Stimulated activated CD8-positive, alpha-beta memory T cell treated with anti-CD3 and anti-CD28 coated beads, Interleukin-15, amount 100 ng/mL, for 4 hours (primary cell): ENCODE measurements at places on chromosomes 2 and 18.

GRCh38 chr2:10022445-10022844 lies 20.9 kb upstream of the KLF11 start:
- no peak for DNase-seq

DNA sequence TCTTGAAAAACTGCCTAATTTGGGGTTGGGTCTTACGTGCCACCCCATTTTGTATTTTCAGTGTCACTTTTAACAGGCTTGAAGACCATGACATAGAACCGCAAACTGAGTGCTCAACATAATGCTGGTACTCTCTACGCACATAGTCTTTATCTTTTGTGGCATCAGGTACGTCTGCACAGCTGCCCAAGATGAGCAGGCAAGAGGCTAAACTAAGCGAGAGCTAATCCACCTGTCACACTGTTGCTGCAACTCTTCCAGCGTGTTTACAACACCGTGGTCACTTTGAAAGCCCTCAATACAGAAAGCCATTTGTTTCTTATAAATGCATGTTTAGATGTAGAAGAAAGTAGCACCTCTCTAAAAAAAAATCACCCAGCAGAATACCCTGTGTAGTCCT lies 270.0 kb upstream of the TCF4 start:
- DNase-seq, result no peak

GRCh38 chr2:7029291-7030059 lies 112.3 kb downstream of the RNF144A start:
- no peak for DNase-seq

DNA sequence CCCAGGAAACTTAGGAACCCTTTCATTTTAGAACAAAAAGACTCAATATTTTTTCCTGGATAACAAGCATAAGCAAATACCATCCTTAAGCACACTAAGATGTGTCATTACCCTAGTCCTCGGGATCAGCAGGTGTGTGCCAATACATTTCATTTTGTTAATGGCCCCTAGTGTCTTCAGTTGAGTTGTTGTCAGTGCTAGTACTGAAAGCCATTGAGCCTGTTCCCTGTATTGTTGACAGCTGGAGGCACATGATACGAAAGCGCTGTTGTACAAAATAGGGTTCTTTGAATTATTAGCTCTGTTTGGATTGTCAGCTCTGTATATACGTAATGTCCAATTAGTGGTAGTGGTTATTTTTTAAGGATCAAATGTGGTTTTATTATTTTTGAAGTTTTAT lies 29.5 kb downstream of the VAPA start:
- DNase-seq, result no peak

DNA sequence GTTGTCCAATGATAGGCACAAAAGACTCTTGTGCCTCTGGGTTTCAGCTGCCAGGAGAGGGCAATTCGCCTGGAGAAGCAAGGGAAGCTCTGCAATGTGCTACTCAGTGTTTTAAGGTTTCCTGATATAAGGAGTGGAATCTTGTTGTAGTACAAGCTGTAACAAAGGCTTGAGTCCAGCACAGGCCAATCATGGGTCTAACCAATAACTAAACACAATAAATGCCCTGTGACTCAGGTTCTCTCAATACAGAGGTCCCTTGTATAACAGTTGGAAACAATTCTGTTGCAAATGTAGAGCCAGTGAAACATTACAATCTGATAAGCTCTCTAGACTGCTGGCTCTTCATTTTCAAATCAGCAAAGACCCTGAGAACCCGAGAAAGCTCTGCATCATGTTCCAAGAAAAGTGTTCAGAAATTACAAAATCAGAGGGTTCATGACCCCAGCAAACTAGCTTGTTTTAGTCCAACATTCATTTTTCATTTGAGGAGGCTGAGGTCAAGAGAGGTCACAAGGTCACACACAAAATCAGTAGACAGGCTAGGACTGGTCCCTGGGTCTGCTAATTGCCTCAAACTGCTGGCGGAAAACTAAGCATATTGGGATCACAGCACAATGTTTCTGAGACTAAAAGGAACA lies 59.0 kb upstream of the DNMT3A start:
- no peak for DNase-seq

GRCh38 chr2:117785740-117786139 lies 28.8 kb upstream of the DDX18 start:
- DNase-seq, result no peak

- no peak for DNase-seq
Observed at GRCh38 chr2:236803621-236804020, 234.0 kb downstream of the ACKR3 start.

DNA sequence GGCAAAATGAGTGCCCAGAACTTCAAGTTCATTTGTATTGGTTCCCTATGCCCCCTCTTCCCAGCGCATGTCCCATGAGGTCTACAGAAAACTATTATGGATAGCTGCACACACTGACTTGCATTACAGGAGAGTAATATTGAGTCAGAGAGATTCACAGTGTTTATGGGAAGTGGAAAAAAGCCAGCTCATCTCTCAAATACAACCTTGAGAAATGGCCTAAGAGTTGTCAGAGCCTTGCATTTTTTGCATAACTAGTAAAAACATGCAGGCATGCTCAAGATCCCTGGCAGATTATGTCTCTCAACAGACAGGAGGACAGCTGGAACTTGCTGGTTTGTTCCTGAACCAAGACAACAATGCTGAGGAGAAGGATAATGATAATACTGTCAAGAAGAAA lies 1292.8 kb downstream of the DSC3 start:
- no peak for DNase-seq

DNA sequence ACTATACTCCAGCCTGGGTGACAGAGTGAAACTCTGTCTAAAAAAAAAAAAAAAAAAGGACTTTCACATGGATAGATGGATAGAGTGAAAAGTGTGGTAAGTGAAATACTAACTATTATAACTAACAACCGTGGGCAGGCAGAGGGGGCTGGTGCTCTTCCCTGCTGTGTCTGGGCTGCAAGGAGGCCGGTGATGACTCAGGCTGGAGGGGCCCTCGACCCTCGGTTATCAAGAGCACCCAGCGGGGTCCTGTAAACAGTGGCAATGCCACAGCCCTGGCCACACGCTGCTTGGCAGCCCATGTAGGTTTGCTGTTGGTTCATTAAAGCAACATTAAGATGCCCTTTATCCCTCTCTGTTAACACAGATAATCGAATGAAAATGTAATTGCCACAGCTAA lies 184.8 kb upstream of the RAB12 start:
- no peak for DNase-seq

GRCh38 chr18:37948471-37948870 lies 382.9 kb upstream of the CELF4 start:
- no peak for DNase-seq

- DNase-seq, result no peak
Observed at GRCh38 chr2:178282075-178282815, 87.9 kb downstream of the OSBPL6 start.

DNA sequence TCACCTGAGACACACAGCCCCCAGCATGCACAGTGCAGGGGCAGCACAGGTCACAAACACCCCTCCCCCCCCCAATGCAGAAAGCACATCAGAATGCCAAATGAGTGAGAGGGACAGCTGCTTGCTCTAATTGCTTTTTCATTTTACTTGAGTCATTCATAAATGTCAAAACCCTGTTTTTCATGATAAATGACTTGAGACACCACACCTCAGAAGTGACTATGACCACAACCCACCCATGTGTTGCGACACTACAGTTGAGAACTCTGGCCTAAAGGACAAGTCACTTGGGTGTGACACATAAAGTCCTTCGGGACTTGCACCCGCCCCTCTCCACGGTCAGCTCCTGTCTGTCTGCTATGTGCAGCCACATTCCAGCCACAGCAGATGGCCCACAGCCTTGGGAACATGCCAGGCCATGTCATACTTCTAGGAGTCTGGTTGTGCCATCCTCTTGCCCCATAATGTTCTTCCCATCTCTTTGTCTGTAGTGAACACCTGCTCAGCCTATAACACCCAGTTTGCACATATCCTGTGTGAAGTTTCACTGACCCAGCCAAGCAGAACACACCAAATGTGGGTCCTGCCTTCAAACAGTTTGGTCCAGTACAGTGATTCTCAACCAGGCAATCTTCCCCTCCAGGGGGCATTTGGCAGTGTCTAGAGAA lies 30.2 kb upstream of the RIOK3 start:
- peak; percentile 10 for DNase-seq

DNA sequence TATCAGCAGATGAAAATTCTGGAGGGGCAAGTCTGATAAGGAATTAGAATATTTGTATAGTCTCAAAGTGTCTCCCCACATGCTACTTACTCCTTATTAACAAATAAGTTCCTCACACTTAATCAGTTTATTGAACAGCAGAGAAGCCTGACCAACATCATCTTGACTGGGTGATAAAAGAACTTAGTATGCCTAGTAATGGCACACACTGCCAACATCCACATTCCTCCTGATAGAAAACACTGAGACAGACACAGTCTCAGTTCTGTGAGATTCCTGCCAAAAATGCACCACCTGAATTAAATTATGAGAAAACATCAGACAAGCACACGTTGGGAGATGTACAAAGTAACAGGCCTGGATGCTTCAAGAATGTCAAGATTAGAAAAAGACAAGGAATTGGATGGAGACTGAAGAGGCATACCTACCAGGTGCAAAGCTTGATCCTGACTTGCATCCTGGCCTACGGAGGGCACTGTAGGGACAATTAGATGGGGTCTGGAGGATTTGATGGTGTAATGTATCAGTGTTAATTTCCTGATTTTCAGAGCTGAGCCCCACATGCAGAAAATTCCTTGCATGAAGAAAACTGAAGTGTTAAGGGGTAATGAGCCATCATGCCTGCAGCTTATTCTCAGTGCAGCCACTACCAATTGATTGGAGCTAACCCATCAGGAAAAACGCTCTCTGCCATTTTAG lies 200.4 kb upstream of the SH3BP4 start:
- no peak for DNase-seq

- no peak for DNase-seq
Observed at GRCh38 chr2:51003345-51004192, 28.4 kb downstream of the NRXN1 start.

DNA sequence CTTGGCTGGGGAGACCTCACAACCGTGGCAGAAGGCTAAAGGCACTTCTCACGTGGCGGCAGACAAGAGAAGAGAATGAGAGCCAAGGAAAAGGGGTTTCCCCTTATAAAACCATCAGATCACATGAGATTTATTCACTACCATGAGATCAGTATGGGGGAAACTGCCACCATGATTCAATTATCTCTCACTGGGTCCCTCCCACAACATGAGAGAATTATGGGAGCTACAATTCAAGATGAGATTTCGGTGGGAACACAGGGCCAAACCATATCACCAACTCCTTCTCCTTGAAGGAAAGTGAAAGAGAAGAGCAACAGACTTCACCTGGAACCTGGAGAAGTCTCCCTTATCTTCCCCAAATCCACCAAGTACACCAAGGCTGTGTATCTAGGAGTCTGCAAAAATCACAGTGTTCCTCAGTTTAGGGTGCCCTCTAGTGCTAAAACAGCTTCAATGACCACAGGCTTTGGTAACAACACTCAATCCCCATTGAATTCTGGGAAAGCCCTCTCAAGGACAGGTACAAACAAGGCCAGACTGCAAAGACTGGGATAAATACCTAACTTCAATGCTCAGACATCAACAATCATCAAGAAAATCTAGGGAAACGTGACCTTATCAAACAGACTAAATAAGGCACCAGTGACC lies 148.8 kb upstream of the SRD5A2 start:
- no peak for DNase-seq

DNA sequence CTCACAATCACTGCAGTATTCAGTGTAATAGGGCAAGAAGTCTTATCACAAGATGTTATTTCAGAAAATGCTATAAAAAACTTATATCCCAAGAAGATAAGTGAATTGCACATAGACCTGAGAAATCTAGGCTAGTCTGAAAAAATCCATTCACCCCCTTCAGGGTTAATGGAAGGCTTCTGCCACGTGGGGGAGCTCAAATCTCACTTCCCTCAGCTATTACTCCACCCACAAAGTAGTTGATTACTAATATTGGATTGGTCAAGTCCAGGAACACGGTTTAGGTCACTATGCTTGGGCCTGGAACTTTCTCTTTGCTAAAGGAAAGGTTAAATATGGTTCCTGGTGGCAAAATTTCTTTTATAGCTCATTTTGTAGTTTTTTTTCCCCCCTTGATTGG lies 51.2 kb upstream of the ADAM23 start:
- DNase-seq, result no peak

DNA sequence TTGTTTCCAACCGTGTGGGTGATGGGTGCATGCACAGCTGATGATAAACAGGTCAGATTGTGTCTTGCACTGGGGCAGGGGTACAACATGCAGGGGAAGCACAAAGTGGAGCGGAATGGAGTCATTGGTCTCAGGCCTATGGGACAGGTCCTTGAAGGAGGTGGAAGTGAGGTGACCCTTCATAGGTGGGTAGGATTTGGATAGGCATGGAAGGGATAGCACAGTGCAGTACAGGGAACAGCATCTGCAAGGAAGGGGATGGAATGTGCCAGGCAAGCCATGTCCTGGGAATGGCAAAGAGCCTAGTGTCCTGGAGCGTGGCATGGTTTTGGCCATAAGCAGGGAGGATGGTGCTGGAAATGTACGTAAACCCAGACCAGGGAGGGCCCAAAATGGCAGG lies 143.9 kb downstream of the CAPN13 start:
- DNase-seq, result no peak

DNA sequence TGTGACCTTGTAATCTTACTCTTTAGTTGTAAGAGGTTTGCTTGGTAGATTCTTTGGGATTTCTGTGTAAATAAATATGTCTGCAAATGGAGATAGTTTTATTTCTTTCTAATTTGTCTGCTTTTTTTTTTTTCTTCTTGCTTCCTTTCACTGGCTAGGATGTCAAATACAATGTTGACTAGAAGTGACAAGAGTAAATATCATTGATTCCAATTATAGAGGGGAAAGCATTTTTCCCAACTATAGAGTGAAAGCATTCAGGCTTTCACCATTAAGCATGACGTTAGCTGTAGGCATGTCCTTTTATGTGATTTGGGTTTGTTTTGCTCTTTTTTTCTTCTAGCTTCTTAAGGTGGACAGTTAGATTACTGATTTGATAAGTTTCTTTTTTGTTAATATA lies 191.5 kb downstream of the MCFD2 start:
- DNase-seq, result no peak

GRCh38 chr18:66872277-66872676 lies 268.4 kb upstream of the CDH19 start:
- DNase-seq, result no peak

DNA sequence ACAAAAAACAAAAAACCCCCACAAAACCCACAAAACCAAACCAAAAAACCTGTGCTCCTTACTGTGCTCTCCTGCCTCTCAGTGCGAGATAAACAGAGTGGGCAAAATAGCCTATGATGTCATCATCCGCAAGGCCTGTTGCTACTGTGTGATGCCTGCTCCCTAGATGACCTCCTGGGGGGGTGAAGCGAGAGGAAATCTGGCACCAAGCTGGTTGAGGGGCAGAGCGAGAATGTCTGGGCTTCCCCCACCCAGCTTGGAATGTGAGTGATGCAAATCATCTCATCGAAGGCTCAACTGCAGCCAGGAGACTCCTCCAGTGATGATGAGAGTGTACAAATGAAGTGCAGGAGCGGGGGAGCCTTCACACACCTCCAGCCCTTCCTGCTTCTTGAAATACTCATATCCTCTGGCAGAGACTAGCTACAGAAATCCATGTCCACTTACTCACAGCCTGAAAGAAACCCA lies 57.7 kb upstream of the MAP4K3 start:
- no peak for DNase-seq
